Upper lobe of left lung (tissue), 6 donors: ENCODE measurements at places on chromosomes 16 and 17. TPM values are rescaled to one million over a fixed set of nuclear protein-coding genes. Genes with fewer than 3 reads are reported as not detected.
A peak's percentile ranks its signal among the peaks of the same experiment; 100 is the strongest.

DNA sequence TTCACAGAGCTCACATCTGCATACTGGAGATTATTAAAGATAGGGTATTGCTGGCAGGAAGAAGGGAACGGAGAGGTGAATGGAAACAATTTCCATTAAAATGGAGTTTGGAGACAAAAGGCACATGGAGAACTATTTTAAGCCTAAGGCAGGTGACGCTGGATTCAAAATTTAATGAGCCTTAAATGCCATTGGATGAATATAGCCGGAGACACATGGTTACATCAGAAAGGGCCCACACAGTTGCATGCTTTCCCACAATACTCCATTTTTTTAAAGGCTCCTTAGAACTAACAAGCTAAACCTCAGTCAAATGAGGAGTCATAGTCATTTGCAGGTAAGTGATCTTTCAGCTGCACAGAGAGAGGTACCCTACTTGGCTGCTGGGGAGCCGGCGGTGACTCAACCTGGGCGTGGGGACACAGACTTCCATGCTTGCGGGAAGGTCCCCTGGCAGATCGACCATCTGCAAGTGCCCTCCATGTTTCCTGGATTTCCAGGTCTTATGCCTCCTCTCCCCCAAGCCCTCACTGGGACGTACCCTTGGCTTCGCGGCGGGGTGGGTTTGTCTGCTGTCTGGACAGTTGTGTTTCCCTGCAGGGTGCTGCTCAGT is 259.2 kb downstream of the CBLN1 start:
- no peak for DNase-seq
- no peak overlapping the region for H3K4me3 ChIP-seq

- DNase-seq: no peak
- H3K27me3 ChIP-seq: no peaks in the 10 kb centered on the region
- H3K36me3 ChIP-seq: no peaks in the 10 kb centered on the region
- no peaks in the 10 kb centered on the region for H3K4me1 ChIP-seq
- H3K27ac ChIP-seq: no peak overlapping the region
- H3K4me3 ChIP-seq: no peak overlapping the region
Measured at GRCh38 chr17:50841277-50841948, 6.0 kb downstream of the WFIKKN2 start.

DNA sequence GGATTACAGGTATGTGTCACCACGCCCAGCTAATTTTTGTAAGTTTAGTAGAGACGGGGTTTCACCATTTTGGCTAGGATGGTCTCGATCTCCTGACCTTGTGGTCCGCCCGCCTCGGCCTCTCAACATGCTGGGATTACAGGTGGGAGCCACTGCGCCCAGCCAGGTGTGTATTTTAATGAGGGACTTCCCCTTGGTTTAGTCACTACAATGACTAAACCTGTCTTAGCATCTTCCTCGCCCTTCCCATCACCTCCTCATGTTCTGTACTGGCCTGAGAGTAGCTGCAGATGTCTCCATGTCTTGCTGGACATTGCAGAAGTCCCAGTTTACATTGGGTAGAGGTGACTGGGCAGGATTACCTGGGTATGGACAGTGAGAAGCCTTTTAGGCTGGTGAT is 9.6 kb downstream of the SLC7A6 start:
- H3K36me3 ChIP-seq: peaks cover 29% of the 10 kb centered on the region
- H3K27me3 ChIP-seq: no peaks in the 10 kb centered on the region
- H3K4me3 ChIP-seq: no peak overlapping the region

The CD300A gene
- total RNA-seq: 10.7 TPM

The CCL17 gene
- total RNA-seq: 24.2 TPM

DNA sequence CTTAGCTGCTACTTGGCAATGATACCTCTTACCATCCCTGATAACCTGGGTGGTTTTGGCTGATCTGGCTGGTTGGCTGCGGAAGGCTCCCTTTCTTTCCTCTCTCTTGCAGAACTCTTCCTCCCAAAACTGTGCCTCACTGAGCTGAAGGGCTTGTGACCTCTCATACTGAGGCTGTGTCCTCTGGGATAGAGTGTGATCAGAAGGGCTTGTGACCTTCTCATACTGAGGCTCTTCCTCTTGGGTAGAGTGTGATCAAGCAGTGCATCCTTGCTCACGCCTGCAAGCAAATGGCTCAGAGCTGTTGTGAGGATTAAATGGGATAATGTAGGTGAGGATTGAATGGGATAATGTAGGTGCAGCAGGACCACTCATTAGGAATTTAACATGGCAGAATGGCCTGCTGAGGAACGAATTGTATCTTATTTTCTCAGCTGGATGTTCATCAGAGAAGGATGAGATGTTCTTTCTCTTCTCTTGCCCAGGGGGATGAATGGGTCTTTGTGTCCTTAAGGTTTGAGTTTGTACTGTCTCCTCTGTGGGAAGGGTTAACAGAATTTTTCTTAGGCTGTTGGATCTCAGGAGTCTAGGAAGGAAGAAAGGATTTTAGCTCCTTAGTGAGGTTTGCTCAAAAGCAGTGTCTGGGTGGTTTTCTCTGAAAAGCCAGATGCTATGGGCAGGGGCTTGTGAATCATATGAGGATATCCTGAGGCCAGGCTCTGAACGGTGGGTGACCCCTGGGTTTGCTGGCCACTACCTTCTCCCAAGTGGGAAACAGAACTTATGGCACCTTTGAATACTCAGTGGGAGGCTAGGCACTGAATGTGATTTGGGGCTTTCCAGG is 130.0 kb upstream of the HS3ST2 start:
- H3K27me3 ChIP-seq: no peaks in the 10 kb centered on the region
- peak overlapping the region; percentile 30 for H3K27ac ChIP-seq
- H3K4me1 ChIP-seq: no peaks in the 10 kb centered on the region
- no peaks in the 10 kb centered on the region for H3K36me3 ChIP-seq

DNA sequence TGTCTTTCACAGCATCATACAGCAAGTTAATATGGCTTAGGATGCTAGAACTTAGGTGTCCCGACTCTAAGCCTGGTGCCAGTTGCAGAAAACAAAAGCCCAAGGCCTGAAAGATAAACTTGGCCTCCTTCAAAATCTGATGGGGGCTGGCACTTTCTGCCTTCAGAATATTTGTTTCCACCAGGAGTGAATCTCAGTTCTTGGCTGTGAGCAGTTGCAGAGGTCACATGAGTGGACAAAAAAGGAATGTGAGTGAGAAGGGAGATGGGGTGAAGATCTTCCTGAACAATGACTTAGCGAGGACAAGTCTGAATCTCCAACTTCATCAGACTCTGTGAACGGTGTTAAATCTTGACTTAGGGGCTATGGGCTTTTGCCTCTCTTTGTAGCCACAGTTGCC is 46.6 kb downstream of the HOXB1 start:
- DNase-seq: no peak
- no peaks in the 10 kb centered on the region for H3K27me3 ChIP-seq
- H3K4me3 ChIP-seq: no peak overlapping the region
- no peak overlapping the region for H3K27ac ChIP-seq
- H3K4me1 ChIP-seq: no peaks in the 10 kb centered on the region
